Natural killer cell (primary cell): ENCODE measurements at places on chromosomes 4 and X. TPM values are rescaled to one million over a fixed set of nuclear protein-coding genes. Genes with fewer than 3 reads are reported as not detected.

Gene ANK2
- total RNA-seq: not detected

Gene ACE2
- total RNA-seq: not detected

Gene RNF150
- not detected for total RNA-seq

Gene MAGEA1
- total RNA-seq: not detected

Gene CABS1
- total RNA-seq: not detected

Gene XAGE1A
- not detected for total RNA-seq

Gene USP51
- 0.86 TPM for total RNA-seq

Gene MND1
- 0.33 TPM for total RNA-seq

Gene ZNF732
- not detected for total RNA-seq

Gene YY2
- total RNA-seq: 0.92 TPM

Gene PLXNB3
- total RNA-seq: not detected

Gene UGT2B11
- total RNA-seq: not detected

Gene FHDC1
- 0.23 TPM for total RNA-seq

Gene PRDM8
- 5.8 TPM for total RNA-seq
